ENCODE measurements at places on chromosomes 3 and 15. TPM values are rescaled to one million over a fixed set of nuclear protein-coding genes. Genes with fewer than 3 reads are reported as not detected.

GPR156 gene
- 0.47 TPM for total RNA-seq

PIAS1 gene
- 17.0 TPM for total RNA-seq

ISLR gene
- total RNA-seq: 0.14 TPM

COL8A1 gene
- not detected for total RNA-seq

KLHL6 gene
- not detected for total RNA-seq

SPATA12 gene
- total RNA-seq: 0.46 TPM

All from A549 treated with RU486 at 1 μM for 4 hours (cell line).